ENCODE measurements at places on chromosomes 11 and 22.

DNA sequence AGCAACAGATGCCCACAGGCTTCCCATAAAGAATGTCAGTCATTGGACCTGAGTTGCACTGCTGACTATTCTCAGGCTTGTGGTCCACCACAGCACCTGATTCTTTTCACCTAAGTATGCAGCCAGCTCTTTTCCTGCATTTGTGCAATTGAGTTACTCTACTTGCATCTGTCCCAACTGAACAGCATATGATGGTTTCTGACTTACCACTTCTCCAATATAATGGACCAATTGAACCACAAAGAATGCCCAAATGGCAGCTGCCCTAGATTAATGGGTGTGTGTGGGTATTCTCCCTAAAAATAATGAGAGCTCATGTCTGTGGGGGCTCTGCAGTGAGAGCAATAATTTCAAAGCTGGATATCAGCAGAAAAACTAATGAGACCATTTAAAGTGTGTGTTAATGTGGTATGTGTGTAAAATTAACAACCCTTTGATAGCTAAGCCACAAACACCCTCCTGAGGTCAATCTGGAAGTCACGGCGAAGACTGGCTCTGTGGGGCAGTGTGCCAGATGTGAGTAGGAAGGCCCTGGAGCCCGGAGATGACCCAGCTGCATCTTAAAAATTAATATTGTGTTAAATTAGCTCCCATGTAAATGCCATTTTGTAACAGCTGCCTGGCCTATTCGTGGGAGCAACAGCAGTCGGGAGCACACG, 43.8 kb downstream of the SC5D start:
- DNase-seq: no peak
- no peak overlapping the region for H3K4me3 ChIP-seq
- H3K27ac ChIP-seq: no peak overlapping the region
- H3K36me3 ChIP-seq: no peaks in the 10 kb centered on the region

DNA sequence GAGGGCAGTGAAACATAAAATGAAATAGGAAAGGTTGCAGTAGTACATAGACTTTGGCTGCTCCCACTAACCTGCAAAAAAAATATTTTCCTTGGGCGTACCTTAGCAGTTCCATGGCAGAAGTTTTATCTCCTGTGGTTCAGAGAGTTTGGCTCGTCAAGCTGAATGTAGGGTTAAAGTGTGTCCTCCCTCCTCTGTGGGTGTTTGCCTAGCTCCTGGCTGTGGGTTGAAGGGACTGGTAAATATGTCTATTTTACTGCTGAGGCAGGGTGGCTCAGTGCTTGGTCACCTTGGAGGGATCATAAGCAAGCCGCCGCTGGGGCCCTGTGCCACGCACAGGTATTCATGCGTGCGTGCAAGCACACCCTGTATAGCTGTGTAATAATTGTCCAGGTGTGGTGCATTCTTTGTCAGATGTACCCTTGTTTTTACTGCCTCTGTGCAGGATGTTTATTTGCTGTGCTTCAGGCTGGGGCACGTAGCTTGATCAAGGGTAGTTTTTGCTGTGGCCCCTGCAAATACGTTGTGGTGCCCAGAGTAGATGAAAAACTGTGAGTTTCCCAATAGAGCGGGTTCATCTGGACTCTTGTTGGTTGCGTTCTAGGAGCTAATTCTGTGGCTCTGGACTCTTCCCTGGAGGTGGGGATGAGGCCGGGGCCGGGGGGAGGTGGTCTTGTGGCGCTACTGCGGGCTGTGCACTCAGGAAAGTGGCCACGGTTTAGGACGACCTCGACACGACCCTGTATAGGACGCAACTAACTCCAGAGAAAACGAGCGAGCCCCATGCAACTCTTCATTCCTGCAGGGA, 732 bp upstream of the SORL1 start:
- H3K27ac ChIP-seq: peak overlapping the region; percentile 78
- peak; percentile 60 for DNase-seq
- peaks cover 2% of the 10 kb centered on the region for H3K36me3 ChIP-seq
- H3K4me1 ChIP-seq: peaks cover 81% of the 10 kb centered on the region
- H3K27me3 ChIP-seq: no peaks in the 10 kb centered on the region

- H3K27ac ChIP-seq: no peak overlapping the region
- DNase-seq: no peak
- H3K36me3 ChIP-seq: no peaks in the 10 kb centered on the region
- no peaks in the 10 kb centered on the region for H3K27me3 ChIP-seq
- H3K4me1 ChIP-seq: no peaks in the 10 kb centered on the region
Measured at GRCh38 chr11:12056119-12056518, 47.7 kb upstream of the DKK3 start.

GRCh38 chr11:26335903-26336302, 4.0 kb downstream of the ANO3 start:
- H3K36me3 ChIP-seq: no peaks in the 10 kb centered on the region
- DNase-seq: no peak

- no peak overlapping the region for H3K4me3 ChIP-seq
- no peaks in the 10 kb centered on the region for H3K4me1 ChIP-seq
- H3K27me3 ChIP-seq: no peaks in the 10 kb centered on the region
- DNase-seq: no peak
Measured at GRCh38 chr11:130323452-130324450, 9.0 kb upstream of the ZBTB44 start.

GRCh38 chr11:119634301-119634700, 94.7 kb downstream of the NECTIN1 start:
- peaks cover 1% of the 10 kb centered on the region for H3K27me3 ChIP-seq
- no peak overlapping the region for H3K27ac ChIP-seq
- DNase-seq: no peak
- no peaks in the 10 kb centered on the region for H3K4me1 ChIP-seq
- no peaks in the 10 kb centered on the region for H3K36me3 ChIP-seq
- no peak overlapping the region for H3K4me3 ChIP-seq

DNA sequence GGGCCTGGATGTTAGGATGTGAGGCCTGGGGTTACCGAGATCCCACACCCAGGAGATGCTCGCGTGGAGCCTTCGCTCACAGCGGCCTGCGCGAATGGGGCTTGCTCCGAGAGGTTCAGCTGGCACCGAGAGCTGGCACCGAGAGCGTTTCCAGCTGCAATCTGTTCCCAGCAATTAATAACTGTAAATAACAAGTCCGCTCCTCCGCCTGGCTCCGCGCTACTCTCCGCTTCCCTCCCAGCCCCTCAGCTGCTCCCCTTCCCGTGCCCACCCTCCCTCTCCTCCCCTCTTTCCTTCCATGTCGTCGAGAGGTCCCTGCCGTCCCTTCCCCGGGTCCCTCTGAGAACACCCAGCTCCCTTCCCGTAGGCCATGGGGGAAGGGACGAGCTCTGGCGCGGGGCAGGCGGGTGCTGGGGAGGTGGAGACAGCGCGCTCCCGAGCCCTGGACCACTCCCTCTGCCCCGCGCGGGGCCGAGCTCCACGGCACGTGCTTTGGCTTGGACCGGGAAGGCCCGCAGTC, 110.8 kb downstream of the WNT7B start:
- H3K27ac ChIP-seq: no peak overlapping the region
- H3K27me3 ChIP-seq: peaks cover 36% of the 10 kb centered on the region
- H3K4me3 ChIP-seq: no peak overlapping the region
- H3K4me1 ChIP-seq: peaks cover 4% of the 10 kb centered on the region
- H3K36me3 ChIP-seq: no peaks in the 10 kb centered on the region

GRCh38 chr11:61336171-61336935, 3.3 kb downstream of the TKFC start:
- no peaks in the 10 kb centered on the region for H3K27me3 ChIP-seq
- peaks cover 47% of the 10 kb centered on the region for H3K4me1 ChIP-seq
- H3K36me3 ChIP-seq: peaks cover 29% of the 10 kb centered on the region
- peak; percentile 86 for DNase-seq
- no peak overlapping the region for H3K4me3 ChIP-seq

GRCh38 chr11:47355283-47356128, 3.0 kb upstream of the MYBPC3 start:
- no peaks in the 10 kb centered on the region for H3K27me3 ChIP-seq
- peaks cover 12% of the 10 kb centered on the region for H3K4me1 ChIP-seq
- DNase-seq: peak; percentile 70
- H3K27ac ChIP-seq: no peak overlapping the region
- no peaks in the 10 kb centered on the region for H3K36me3 ChIP-seq
- H3K4me3 ChIP-seq: no peak overlapping the region

- H3K36me3 ChIP-seq: no peaks in the 10 kb centered on the region
- H3K27ac ChIP-seq: no peak overlapping the region
- no peak for DNase-seq
- no peaks in the 10 kb centered on the region for H3K4me1 ChIP-seq
- peaks cover 9% of the 10 kb centered on the region for H3K27me3 ChIP-seq
Measured at GRCh38 chr22:48943567-48944432, 883.9 kb downstream of the BRD1 start.

DNA sequence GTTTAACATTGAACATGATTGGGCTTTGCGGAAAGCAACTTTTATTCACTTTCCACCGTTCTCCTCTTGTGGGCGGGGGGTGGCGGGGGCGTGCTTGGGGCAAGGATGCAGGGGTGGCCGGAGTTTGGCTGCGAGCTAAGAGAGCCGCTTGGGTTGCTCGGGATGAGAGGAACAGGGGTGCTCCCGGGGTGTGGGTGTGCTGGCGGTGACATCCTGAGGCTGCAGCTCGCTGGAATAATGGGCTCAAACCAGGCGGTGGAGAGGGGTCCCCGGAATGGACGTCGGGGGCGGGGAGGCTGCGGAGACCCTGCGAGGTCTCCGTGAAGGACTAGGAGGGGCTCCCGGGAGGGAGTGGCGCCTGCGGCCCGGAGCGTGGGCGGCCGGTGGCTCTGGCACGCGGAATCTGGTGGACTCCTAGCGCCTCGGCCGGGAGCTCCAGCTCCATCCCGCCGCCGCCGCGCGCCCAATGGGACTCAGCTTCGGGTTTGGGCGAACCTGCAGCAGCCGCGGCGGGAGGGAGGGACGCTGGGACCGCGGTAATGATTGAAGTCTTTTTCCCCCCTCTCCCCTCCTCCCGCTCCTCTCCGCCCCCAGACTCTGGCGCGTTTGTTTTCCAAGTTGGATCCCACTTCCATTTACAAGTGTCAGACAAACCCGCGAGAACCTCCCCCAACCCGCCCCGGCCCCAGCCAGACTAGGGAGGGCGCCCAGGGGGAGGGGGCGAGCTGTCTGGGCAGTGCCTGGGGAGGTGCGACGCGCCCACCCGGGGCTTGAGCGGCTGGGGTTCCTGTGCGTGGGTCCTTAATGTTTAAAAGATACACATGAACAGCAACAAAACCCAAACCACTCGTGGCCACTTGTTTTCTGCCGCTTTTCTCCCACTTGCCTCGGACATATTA, 2.0 kb downstream of the FAT3 start:
- no peaks in the 10 kb centered on the region for H3K36me3 ChIP-seq
- H3K27me3 ChIP-seq: peaks cover 59% of the 10 kb centered on the region
- DNase-seq: no peak
- H3K27ac ChIP-seq: no peak overlapping the region
- H3K4me1 ChIP-seq: peaks cover 3% of the 10 kb centered on the region

- no peak overlapping the region for H3K27ac ChIP-seq
- DNase-seq: no peak
- H3K36me3 ChIP-seq: no peaks in the 10 kb centered on the region
- no peak overlapping the region for H3K4me3 ChIP-seq
Measured at GRCh38 chr22:27262361-27262760, 539.2 kb downstream of the MN1 start.

GRCh38 chr11:44940404-44940803, 10.3 kb downstream of the TP53I11 start:
- H3K27me3 ChIP-seq: no peaks in the 10 kb centered on the region
- DNase-seq: no peak
- peaks cover 11% of the 10 kb centered on the region for H3K4me1 ChIP-seq
- H3K4me3 ChIP-seq: no peak overlapping the region

DNA sequence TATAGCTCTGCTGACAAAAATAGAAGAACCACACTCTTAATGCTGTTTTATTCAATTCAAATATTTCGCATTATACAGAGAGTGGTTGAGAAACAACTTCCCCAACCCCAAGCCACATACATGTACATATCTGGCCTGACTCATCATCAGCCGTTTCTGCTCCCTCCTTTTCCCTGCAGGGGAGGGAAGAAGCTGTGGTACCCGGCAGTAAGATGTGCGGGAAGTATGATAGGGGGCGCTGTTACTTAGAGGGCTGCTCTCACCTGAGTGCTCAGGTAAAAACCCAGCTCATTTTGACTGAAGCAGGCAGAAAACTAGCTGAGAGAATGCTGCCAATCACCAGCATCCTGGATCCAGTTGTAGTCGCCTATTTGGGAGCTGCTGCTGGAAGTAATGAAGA, 85.5 kb downstream of the NELL1 start:
- H3K36me3 ChIP-seq: peaks cover 2% of the 10 kb centered on the region
- no peak overlapping the region for H3K27ac ChIP-seq
- H3K4me3 ChIP-seq: no peak overlapping the region
- H3K27me3 ChIP-seq: no peaks in the 10 kb centered on the region

DNA sequence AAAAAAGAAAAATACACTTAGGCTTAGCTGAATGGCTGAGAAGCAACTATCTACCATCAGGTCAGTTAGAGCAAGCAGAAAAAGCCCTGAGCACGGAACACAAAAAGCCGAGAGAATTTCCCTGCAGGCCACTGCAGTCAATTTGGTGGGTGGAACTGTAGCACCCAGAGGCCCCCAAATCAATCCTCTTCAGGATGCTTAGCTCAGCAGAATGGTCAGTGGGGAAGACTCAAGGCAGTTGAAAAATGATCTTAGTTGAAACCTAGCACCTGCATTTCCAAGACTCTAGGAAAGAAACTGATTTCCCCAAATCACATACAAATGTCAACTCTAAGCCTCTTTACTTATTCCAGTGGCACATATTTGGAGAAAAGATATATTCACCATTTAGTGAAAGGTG, 327.4 kb upstream of the SYN3 start:
- H3K4me1 ChIP-seq: no peaks in the 10 kb centered on the region
- DNase-seq: no peak
- H3K36me3 ChIP-seq: no peaks in the 10 kb centered on the region
- H3K4me3 ChIP-seq: no peak overlapping the region
- peaks cover 2% of the 10 kb centered on the region for H3K27me3 ChIP-seq

Data from activated naive CD4-positive, alpha-beta T cell treated with anti-CD3 and anti-CD28 coated beads for 36 hours (primary cell).